ENCODE measurements at places on chromosomes 12 and 14. TPM values are rescaled to one million over a fixed set of nuclear protein-coding genes. Genes with fewer than 3 reads are reported as not detected.

Gene ABCC9
- polyA plus RNA-seq = 0.31 TPM

Gene GPD1
- polyA plus RNA-seq = 3.1 TPM

Gene EFS
- polyA plus RNA-seq = 0.21 TPM

Gene TAS2R20
- polyA plus RNA-seq = not detected

Gene SYT1
- 227 TPM for polyA plus RNA-seq

Gene PNP
- polyA plus RNA-seq = 10.0 TPM

Gene MSRB3
- polyA plus RNA-seq = 8.8 TPM

Gene KCNMB4
- polyA plus RNA-seq = 86.5 TPM
